Thoracic aorta (tissue), 2 donors: ENCODE measurements at places on chromosomes 6 and 20. TPM values are rescaled to one million over a fixed set of nuclear protein-coding genes. Genes with fewer than 3 reads are reported as not detected.

DNA sequence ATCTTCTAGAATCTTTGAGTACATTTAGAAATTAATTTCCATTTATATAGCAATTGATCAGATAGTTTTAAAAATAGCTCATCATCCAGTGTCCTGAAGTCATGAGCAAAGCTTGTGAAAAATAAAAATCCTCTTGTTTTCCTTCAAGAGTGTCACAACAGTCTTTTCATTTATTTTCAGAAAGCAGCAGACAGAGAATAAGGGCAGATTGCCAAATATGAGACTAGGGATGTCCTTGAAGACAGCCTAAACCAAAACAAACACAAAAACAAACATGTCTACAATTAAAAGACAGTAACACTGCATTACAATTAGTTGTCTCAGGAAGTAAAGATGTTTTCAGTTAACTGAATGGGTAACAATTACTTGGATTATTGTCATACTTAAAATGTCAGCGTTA lies 682.8 kb downstream of the TFAP2A start:
- no peak overlapping the region for H3K4me3 ChIP-seq
- no peak for DNase-seq
- no peak overlapping the region for H3K27ac ChIP-seq
- no peaks in the 10 kb centered on the region for H3K27me3 ChIP-seq

DNA sequence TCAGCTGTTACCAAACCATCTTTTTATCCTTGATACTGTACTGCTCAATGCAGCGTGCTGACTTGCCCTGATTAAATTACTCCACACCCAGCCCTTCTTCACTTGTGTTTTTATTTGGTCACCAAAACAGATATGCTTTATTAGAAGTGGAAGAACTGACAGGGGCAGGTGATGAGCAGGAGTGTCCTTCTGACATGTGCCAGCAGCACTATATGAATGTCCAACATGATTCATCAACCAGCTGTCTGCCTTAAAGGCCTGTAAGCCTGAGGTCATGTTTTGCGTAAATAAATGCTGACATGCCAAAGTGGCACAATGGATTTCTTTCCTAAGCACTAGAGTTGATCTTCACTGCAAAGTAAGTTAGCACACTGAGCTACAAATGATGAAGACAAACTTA lies 15.4 kb downstream of the POPDC3 start:
- no peak overlapping the region for H3K27ac ChIP-seq
- H3K4me3 ChIP-seq: no peak overlapping the region
- H3K36me3 ChIP-seq: no peaks in the 10 kb centered on the region

GRCh38 chr20:34495916-34496315 lies 20.3 kb upstream of the DYNLRB1 start:
- H3K27ac ChIP-seq: no peak overlapping the region
- DNase-seq: no peak
- H3K4me3 ChIP-seq: no peak overlapping the region

GRCh38 chr20:57361517-57361916 lies 10.5 kb downstream of the RAE1 start:
- H3K4me3 ChIP-seq: no peak overlapping the region
- no peak overlapping the region for H3K27ac ChIP-seq
- DNase-seq: no peak

DNA sequence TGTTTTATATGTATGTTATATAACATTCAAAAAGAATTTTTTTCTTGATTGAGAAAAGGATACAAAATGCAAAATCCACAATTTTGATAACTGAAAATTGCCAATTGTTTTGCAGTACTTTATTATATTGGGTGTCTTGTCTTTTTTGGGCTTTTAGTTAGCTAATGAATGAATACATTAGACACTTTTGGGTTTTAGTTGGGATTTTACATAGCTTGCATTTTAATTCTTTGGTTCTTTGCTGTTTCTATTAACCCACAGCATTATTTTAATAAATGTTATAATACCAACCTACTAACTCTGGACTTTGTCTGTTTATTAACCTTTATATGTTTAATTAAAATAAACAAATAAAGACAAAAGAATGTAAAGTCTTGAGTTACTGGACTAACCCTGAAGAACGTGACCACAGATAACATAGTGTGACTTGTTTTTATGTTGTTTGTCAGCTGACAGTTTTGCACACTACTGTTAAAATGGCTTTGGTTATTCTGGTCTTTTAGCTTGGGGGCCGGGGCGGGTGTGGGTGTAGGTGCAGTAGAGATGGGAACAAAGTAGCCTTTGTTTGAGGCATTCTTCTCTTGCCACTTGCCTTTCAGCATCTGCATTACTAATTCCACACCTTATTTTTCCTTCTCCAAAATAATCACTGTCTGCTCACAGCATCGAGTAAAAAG lies 159.1 kb downstream of the QKI start:
- H3K4me1 ChIP-seq: no peaks in the 10 kb centered on the region
- no peak for DNase-seq
- no peaks in the 10 kb centered on the region for H3K27me3 ChIP-seq
- no peak overlapping the region for H3K4me3 ChIP-seq

TNFRSF21 gene
- 15.3 TPM for total RNA-seq

LPA gene
- not detected for total RNA-seq

WFDC2 gene
- total RNA-seq: not detected

FOXF2 gene
- not detected for total RNA-seq

SF3B5 gene
- total RNA-seq: 95.7 TPM

OLIG3 gene
- total RNA-seq: not detected
